Left ventricle myocardium superior (tissue), 1 donor: ENCODE measurements at places on chromosomes 13 and 19. TPM values are rescaled to one million over a fixed set of nuclear protein-coding genes. Genes with fewer than 3 reads are reported as not detected.

Gene LENG9
- total RNA-seq, result 1.4 TPM

Gene ZNF575
- 1.8 TPM for total RNA-seq

Gene SYNE4
- total RNA-seq, result 0.30 TPM

Gene KIR2DL3
- total RNA-seq, result not detected

Gene SYT3
- 0.15 TPM for total RNA-seq

Gene LCP1
- 22.9 TPM for total RNA-seq

Gene C19orf85
- total RNA-seq, result not detected

Gene ADGRE2
- 0.72 TPM for total RNA-seq

Gene TSHZ3
- 2.6 TPM for total RNA-seq

Gene HCN2
- total RNA-seq, result 14.3 TPM

Gene PALM
- total RNA-seq, result 30.1 TPM

Gene F10
- total RNA-seq, result 7.1 TPM

Gene TGFBR3L
- total RNA-seq, result 11.4 TPM

Gene NMRK2
- 1,046 TPM for total RNA-seq

Gene SYNGR4
- total RNA-seq, result not detected
